ENCODE measurements at places on chromosomes 16 and 17.

DNA sequence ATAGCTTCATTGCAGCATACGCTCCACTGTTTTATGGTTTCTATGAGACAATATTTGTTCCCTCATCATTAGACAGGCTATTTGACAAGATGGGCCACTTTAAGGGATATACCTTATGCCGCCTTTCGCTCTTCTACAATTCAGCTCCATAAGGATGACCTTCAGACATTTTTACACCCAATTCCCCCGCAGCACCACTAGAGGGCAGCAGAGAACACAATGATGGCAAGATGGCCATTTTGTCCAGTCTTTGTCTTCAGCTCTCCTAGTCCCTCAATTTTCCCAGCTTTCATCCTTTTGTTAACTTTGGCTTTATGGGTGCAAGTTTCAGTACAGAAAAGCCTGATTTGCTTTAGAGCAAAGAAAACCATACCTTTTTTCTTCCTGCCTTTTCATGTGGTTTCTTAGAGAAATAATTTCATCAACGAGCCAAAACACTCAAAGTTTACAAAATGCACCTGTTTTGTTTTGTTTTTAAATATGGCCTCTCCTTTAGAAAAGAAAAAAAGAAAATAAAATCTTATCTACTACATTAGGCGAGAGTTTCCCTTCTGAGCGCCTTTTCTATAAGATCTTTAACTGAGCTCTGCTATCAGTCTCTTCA is 355.3 kb downstream of the TOX3 start:
- peak; percentile 54 for DNase-seq

DNA sequence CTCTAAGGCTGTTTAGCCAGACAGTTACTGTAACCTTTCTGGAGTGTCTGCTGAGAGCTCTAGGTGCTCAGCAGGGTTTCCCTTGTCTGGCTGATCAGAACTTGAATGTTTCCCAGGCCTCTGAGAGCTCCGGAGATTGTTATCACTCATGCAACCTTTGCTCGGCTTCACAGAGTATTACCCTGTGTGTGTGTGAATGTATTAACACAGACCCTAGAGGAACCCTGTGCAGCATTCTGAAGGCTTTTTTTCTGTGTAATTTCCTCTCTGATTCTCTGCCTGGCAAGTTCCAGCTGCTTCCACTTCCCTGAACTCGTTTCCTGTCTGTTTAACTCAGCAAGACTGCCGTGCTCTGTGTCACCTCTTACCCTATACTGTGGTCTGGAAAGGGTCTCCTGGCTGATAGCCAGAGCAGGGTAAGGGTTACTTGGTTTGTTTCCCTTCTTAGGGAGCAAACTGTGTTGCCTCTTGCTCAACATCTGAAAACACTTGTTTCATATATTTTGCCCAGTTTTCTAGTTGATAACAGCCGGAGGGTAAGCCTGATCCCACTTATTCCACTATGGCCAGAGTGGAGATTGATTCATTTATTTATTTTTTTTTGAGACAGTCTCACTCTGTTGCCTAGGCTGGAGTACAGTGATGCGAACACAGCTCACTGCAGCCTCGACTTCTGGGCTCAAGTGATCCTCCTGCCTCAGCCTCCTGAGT is 21.7 kb downstream of the PRMT7 start:
- DNase-seq: peak; percentile 2

DNA sequence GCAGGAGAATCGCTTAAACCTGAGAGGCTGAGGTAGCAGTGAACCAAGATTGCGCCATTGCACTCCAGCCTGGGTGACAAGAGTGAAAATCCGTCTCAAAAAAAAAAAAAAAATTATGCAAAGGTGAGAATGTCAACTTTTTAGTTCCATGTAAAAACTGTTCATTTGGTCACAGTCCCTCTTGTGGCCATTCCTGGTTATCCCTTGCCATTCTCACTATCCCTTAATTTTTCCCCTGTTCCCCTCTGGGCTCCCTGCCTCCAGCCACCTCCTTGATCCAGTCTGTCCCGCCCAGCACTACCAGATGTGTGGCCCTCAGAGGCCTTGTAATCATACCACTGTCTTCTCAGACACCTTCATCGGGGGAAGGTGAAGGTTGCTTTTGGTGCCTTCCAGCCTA is 23.4 kb downstream of the DCAF7 start:
- DNase-seq: no peak

DNA sequence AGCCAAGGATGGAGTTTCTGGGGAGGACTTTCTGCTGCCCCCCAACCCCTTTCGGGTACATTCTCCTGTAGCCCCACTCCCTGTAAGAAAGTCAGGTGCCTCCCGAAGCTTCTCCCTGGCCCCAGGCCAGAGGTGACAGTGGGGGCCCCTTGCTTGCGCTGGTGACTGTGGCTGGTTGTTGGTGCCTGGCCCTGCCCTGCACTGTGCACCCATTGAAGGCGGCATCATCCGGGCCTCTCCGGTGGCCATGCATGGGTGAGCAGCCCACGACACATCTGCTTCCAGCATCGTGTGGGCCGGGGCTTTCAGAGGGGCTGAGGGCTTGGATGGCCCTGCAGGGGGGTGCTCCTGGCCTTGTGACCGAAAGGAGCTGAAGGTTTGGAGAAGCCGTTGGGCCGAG is 297.0 kb downstream of the SEC14L1 start:
- no peak for DNase-seq

DNA sequence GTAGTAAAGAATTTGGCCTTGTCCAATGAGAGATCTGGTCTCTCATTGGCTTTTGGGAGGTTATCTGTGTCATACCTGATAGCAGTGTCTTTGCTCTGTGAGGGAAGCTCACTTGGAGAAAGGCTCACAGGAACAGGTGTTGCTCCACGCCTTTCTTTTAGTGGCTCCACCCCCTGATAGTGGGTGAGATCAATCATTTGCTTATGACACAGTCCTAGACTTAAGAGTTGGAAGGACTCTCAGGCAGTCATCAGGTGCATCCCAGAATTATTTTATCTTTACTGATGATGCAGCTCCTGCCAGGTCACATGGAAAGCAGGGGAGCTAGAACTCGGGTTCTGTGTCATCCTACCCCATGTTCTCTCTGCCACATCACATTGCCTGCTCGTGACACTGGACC is 59.3 kb downstream of the CENPV start:
- no peak for DNase-seq

GRCh38 chr17:72416905-72417304 is 296.1 kb downstream of the SOX9 start:
- DNase-seq: peak; percentile 18

GRCh38 chr16:83901101-83901500 is 2.2 kb downstream of the MLYCD start:
- DNase-seq: peak; percentile 33

DNA sequence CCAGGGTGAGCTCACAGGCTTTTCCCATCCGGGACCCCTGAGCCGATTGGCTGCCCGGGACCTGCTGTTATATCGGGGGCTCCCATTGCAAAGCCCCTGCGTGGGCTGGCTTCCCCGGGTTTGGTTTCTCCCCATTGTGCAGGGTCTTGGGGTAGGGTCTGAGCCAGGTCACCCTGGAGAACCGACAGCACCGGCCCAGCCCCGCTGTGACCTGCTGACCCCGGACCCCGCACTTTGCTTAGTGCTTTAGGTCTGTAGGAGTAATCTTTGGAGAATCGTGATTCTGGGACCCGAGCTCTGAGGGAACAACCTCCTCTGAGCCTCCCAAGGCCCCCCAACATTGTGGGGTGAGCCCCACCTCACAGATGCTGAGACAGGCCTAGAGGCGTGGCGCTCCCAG is 62.9 kb downstream of the JPH3 start:
- no peak for DNase-seq

GRCh38 chr17:58322581-58323185 is 5.9 kb downstream of the TSPOAP1 start:
- DNase-seq: no peak

GRCh38 chr17:59329176-59330052 is 2.0 kb upstream of the YPEL2 start:
- peak; percentile 75 for DNase-seq

- DNase-seq: no peak
These were observed 59.6 kb downstream of the HS3ST4 start for GRCh38 chr16:25751230-25751835.

- no peak for DNase-seq
These were observed 2.4 kb downstream of the RAP1GAP2 start for GRCh38 chr17:2798678-2799077.

DNA sequence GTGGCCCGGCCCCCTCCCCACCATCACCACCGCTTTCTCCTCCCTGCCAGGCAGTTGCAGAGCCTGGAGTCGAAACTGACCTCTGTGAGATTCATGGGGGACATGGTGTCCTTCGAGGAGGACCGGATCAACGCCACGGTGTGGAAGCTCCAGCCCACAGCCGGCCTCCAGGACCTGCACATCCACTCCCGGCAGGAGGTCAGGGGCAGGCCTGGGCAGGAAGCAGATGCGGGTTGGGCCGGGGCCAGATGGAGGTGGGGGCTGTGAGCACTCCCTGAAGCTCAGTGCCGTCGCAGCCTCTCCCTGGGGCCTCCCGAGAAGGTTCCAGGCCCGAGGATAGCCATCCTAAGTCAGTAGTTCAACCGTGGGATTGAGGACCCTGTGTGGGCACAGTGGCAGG is 14.2 kb upstream of the ADGRG3 start:
- DNase-seq: no peak

DNA sequence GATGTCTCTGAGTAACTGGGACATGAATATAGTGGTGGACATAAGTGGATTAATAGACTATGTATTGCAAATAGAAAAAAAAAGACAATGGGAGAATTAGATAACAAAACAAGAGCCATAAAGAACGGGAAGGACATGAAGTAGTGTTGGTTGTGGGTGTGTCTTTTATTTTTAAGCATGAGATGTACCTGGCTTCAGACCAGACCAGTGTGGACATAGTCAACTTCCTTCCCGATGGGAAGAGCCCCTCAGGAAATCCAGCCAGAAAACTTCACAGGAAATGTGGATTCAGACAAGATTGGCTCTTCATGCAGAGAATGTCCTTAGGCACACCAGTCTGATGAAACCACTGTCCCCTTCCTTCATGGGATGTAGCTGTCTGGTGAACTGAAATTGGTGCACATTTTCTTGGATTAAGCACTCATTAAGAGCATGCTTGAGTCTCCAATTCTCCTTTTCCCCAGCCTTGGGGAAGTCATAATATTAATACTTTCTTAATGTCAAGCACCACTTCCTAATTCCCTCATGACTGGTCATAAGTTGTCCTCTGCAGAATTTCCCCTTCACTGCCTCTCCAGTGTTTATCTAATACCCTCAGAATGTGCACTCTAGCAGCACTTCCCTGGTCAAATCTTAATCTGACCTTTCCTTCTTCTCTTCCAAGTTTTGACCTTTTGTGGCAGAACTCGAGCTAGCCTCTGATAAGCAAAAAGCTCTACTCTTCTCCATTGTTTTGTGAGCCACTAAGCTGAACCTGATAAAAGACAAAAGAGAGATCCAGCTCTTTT is 350.6 kb upstream of the MAF start:
- DNase-seq: no peak

- peak; percentile 46 for DNase-seq
These were observed 166.2 kb upstream of the RPL38 start for GRCh38 chr17:74037320-74037719.

GRCh38 chr16:11205754-11206581 is 50.0 kb downstream of the SOCS1 start:
- DNase-seq: no peak

GRCh38 chr17:77735566-77736198 is 222.8 kb upstream of the TNRC6C start:
- no peak for DNase-seq

DNA sequence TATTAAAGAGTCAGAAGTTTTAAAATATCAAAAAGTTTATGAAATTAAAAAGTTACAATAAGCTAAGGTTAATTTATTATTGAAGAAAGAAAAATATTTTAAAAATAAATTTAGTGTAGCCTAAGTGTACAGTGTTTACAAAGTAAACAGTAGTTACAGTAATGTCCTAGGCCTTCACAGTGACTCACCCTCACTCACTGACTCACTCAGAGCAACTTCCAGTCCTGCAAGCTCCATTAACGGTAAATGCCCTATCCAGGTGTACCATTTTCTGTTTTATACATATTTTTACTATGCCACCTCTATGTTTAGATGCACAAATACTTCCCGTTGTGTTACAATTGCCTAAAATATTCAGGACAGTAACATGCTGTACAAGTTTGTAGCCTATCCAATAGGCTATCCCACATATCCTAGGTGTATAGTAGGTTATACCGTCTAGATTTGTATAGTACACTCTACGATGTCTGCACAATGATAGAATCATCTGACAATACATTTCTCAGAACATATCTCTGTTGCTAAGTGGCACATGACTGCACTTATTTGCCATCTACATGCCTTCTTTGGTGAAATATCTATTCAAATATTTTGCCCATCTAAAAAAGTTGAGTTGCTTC is 67.2 kb upstream of the WSB1 start:
- DNase-seq: peak; percentile 64

- DNase-seq: no peak
These were observed 7.0 kb upstream of the NPIPB2 start for GRCh38 chr16:11948819-11949218.

DNA sequence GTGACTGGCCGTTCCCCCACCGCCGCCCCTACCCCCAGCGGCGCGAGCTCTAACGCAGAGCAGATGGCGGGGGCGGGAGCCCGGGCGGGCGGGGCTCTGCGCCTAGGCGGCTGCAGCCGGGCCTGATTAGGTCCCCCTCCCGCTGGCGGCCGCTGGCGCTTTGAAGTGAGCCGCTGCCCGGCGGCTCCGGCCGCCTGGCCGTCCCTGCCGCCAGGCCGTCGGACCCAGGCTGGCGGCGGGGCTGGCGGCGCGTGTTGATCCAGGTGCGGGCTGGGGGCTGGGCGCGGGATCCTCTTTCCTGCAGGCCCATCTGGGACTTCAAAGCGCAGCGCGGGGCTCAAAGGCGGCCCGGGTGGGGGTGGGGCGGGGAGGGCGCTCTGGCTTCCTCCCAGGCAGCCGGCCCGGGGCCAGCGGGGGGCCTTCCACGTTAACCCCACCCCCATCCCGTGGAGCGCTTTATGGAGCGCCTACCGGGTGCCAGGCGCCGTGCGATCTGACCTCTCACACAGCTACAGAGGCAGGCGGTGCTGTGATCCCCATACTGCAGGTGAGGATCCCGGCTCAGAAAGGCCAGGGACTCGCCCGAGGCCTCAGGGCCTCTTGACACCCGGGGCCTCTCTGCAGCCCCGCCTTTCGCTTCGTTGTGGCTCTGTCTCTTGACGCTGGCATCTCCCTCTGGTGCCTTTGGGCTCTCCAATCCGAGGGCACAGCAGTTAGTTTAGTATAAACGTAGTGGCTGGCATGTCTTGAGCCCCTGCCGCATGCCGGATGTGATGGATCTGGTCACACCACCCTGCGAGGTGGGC is 80.0 kb upstream of the NKD1 start:
- DNase-seq: peak; percentile 36

- peak; percentile 86 for DNase-seq
These were observed at the start of gene NOL3 for GRCh38 chr16:67170168-67170948. Gene NOL3 (plus strand): TSS chr16:67170538.

DNA sequence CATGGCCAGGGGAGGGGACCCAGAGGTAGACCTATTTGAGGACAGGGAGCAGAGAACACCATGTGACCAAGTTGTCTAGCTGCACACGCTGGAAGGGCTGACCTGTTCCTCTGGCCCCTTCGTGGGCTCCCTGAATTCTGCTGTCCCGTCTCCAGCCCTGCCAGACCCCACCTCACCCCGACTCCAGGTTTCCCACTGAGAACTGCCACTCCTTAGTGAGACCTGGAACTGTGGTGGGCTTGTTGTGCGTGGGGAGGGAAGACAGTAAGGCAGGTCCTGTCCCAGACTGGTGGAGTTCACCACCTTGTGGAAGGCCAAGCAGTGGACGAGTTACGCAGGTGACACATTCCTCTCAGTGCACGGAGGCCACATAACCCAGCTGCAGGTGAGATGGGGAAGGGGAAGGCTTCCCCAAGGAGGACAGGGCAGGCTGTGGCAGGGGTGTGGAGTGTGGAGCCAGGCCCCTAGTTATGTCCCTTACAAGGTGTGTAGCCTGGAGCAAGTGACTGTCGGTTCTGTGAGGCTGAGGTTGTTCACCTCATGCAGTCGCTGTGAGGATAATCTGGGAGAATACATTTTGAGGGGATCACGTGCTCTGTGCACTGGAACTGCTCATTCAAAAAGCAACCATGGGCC is 54.7 kb downstream of the USP22 start:
- no peak for DNase-seq
